ENCODE measurements at places on chromosomes 7 and 10.
A peak's percentile ranks its signal among the peaks of the same experiment; 100 is the strongest.

GRCh38 chr10:88399240-88399639 lies 183.9 kb downstream of the RNLS start:
- no peak for DNase-seq

DNA sequence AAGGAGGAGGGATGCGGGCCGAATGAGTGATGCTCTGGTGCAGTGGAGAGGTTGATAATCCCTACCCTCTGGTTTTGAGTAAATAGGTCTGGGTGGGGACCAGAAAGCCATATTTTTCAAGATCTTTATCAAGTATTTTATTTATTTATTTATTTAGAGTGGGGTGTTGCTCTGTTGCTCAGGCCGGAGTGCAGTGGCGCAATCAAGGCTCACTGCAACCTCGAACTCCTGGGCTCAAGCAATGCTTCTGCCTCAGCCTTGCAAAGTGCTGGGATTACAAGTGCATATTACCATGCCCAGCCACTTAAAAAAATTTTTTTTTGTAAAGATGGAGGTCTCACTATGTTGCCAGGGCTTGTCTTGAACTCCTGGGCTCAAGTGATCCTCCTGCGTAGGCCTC lies 21.6 kb downstream of the SVIL start:
- no peak for DNase-seq

DNA sequence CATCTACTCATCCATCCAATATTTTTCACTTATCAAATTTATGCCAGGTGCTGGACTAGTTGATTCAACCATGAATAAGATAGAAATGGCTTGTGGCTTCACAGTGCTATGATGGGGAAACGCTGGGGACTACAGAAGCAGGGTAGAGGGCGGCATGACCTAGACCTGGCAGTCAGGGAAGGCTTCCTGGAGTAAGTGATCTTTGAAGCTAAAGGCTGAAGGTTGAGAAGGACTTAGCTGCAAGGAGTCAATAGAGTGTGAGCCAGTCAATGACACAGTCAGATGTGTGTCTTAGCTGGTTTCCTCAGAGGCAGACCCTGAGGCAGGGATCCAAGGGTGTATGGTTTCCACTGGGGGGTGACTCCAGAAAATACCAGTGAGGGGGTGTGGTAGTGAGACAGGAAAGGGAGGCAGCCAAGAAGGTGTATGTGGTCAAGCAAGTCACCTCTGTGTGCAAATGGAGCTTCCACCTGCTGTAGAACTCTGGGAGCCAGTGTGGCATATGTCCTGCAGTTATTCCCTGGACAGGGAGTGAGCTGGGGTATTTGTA lies 10.3 kb downstream of the PRF1 start:
- peak; percentile 4 for DNase-seq

- no peak for DNase-seq
Measured at GRCh38 chr10:38146579-38147333, 52.6 kb downstream of the ZNF37A start.

DNA sequence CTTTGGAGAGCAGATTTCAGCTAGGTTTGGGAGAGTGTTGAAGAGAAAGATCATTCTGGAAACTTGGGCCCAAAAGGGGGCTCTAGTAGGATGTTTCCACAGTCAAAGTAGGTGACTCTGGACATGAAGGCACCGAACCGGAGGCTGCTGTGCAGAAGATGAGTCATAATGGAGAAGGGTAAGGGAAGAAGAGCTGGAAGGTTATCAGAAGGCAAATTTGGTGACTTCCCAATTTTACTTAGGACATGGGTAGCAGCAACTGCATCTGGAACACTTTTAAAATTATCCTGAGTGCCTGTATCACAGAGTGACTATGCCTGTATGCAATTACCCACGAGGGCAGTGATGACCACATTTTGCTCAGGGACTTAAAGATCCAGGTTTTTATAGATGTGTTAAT lies 38.8 kb downstream of the PIK3AP1 start:
- DNase-seq, result no peak

DNA sequence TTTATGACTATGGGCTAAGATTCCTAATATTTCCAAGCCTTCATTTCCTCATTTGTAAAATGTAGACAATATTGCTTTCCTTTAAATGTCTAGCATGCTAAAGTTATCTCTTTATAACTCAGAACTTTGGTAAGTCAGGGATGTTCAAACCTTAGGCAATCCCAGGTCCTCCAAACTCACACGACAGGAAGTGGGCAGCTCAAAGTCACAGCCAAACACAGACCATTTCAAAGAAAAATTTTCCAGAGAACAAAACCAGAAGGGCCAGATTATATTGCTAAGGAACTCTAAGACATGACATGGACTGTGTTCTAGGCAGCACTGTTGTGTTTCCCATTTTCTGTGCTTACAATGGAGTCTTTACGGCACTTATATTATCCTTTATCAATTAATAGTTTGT lies 87.8 kb upstream of the DYNC1I1 start:
- no peak for DNase-seq

- DNase-seq, result no peak
Measured at GRCh38 chr10:35178331-35178730, 51.7 kb downstream of the CREM start.

- no peak for DNase-seq
Measured at GRCh38 chr10:21181451-21181850, 284.3 kb upstream of the NEBL start.

DNA sequence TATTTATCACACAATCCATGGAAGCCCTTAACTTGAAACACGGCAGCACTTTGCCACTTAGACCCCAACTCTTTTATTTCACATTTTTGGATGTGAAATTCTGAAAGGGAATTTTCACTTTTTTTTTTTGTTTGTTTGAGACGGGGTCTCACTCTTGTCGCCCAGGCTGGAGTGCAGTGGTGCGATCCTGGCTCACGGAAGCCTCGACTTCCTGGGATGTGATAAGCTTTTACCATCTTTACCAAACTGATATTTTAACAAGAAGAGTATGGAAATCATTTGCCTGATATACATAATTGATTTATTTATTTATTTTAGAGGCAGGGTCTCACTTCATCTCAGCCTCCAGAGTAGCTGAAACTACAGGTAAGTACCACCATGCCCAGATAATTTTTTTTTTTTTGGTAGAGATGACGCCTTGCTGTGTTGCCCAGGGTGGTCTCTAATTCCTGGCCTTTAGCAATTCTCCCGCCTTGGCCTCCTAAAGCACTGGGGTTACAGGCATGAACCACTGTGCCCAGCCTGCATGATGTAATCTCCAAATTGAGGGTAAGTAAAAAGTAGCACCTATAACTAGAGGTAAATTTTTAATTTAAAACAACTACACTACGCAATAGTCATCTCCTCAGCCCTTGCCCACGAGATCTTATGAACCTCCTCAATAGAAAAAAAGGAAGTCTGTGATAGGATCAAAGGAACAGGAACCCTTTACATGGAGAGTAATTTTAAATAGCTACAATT lies 180.7 kb upstream of the KLF14 start:
- DNase-seq, result no peak

GRCh38 chr10:130764651-130765050 lies 546.9 kb downstream of the TCERG1L start:
- DNase-seq, result no peak

DNA sequence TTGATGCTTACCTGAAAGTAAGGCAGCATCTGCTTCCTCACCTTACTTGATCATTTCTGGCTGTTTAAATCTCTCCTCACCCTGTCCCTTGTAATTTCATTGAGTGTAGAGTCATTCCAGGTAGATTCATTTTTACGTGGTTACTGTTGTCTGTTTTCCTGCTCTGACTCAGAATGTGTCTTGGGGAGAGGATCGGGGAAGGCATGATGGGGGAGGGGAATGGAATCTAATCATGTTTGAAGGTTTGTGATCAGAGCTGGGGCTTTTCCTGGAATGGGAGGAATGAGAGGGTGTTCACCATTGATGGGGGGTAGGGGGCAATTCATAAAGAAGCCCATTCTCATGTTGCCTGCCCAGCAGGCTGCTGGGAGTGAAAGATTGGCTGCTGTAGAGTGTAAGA lies 18.7 kb downstream of the SEC24C start:
- DNase-seq, result no peak

GRCh38 chr10:125985557-125986240 lies 89.3 kb downstream of the FANK1 start:
- no peak for DNase-seq

DNA sequence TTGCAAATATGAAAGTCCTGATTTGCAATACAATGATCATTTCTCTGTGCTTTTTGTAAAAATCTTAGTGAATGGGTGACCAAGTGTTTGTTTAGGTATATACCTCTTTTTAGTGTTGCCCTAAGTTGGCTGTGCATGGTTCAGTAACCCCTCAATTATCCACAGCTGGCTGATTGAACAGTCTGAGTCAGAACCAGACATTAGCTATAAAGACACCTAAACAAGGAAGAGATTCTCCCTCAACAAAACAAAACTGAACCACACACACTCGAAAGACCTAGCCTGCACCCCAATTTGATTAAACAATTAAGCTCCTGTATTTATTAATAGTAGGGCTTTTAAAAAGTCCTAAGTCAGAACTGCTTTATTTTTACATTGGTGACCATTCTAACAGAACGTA lies 2.8 kb downstream of the RSBN1L start:
- no peak for DNase-seq

- DNase-seq, result no peak
Measured at GRCh38 chr10:61635932-61636331, 26.8 kb upstream of the CABCOCO1 start.

DNA sequence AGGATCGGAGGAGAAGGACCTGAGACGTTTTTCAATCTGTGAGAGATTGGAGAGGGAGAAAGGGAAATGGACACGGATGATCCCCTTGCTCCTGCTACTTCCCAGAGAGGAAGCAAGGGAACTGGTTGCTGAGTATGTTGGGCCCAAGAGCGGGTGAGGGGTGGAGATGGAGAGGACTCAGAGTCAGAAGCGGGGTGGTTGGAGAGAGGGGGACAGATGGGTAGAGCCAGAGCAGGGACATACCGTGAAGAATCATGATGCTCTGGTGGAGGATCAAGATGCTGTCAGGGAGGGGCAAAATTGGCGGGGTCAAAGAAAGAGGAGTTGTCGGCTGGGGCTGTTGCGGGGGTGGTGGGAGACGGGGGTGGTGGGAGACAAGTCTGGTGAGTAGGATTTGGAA lies 2.4 kb upstream of the CHST3 start:
- no peak for DNase-seq

GRCh38 chr7:128456255-128456725 lies 612 bp downstream of the HILPDA start:
- no peak for DNase-seq

GRCh38 chr7:10657201-10657600 lies 316.5 kb upstream of the PHF14 start:
- DNase-seq, result no peak

DNA sequence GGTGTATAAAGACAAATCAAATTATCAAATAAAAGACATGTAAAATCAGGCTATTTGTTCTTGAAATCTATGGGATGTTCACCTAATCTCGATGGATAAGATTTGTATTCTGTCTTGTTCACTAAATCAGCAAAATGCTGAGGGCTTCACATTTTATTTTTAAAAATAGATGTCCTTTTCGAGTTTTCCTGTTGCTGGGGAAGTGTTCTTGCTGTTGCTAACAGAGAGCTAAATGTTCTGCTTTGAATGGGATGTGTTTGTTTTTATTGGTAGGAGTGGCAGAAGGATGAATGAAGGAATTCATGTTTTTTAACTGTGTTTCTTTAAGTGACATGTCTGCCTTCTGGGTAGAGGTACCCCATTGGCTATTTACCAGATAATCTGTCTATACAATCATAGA lies 7.3 kb upstream of the SNX13 start:
- no peak for DNase-seq

DNA sequence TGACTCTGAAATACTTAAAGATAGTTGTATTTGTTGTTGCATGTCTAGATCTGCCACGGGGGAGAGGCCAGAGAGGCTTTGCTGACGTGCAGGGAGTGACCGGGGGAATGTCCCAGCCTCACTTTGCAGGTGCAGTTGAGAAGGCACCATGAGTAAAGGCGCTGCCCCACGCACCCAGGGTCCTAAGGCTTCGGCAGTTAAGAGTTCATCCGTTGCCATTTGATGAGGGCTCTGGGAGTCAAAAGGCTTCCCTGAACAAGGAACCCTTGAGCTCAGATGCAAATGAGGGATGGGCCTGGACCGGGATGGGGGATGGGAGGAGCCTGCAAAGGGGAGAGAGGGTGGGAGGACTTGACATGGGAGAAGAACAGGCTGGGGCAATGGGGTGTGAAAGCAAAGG lies 20.4 kb downstream of the PPP2R2D start:
- DNase-seq, result no peak

- no peak for DNase-seq
Measured at GRCh38 chr10:131087464-131088215, 223.9 kb downstream of the TCERG1L start.

DNA sequence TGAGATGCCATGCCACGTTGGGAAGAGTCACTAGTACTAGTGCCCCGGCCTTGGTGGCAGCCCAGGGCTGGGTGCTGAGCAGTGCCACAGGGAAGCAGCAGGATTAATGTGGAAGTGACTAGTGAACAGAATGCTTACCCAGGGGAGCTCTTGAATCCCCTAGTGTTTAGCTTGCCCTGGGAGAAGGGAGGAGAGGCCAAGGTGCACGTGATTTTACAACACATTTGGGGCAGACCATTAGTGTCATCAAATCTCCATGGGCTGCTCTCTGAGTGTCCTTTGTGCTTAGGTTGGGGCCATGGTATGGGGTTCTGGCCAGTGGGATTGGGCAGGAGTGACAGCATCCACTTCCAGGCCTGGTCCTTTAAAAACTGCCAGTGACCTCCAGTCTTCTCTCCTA lies 37.5 kb downstream of the ARHGAP22 start:
- DNase-seq, result no peak

GRCh38 chr7:40583667-40584444 lies 449.1 kb downstream of the SUGCT start:
- no peak for DNase-seq

DNA sequence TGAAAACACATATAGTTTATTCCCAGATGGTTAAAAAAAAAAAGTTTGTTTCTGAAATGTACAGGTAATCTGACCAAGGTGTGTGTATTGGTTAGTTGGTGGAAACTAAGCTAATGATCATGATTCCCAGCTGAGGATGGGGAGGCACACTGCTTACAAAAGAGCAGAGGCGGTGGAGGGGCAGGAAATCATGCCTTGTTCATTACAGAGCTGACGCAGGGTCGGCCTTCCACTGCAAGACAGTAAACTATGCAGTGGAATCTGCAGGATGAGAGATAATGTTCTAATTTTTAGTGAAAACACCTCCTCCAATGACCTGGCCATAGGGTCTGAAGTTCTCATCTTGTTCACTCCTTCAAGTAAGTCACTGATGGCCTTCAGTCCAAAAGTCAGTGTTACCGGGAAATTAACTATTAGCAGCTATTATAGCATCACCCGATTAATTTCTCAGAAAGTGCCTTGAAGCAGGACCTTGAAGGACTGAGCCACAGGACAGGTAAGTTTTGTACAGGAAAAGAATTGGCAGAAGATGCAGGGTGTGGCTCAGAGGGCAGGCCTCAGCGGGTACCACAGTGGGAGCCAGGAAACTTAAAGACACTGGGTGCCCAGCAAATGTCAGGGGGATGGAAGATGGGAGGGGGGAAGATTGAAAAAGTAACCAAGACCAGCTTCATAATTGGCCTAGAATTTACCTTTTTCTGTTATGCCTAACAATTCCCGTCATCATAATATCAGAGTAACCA lies 36.0 kb downstream of the MYOF start:
- DNase-seq, result no peak

- DNase-seq, result no peak
Measured at GRCh38 chr7:25694211-25694610, 457.8 kb upstream of the NFE2L3 start.
